ENCODE measurements at places on chromosomes 6 and 20. TPM values are rescaled to one million over a fixed set of nuclear protein-coding genes. Genes with fewer than 3 reads are reported as not detected.

Gene ZC2HC1B
- not detected for total RNA-seq

Gene EPPIN
- total RNA-seq, result not detected

Gene PXDC1
- 65.1 TPM for total RNA-seq

Gene ENPP4
- 15.7 TPM for total RNA-seq

Gene CDH22
- not detected for total RNA-seq

DNA sequence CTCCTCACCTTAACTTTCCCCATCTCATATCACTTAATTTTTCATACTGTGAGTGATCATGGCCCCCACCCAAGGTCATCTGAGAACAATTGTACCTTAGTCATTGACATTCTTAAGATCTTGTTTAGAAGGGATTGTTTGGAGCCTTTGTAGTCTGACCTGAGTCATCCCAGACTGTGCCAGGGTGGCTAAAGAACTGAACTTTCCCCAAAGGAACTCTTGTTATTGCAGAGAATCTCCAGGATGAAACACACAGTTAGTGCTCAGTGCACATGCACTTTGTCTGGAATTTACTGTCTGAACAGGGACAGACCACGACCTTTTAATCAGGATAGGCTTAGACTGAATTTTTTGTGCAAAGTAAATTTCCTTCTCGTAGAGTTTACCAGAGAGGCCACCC lies 112.6 kb upstream of the CCN2 start:
- no peaks in the 10 kb centered on the region for H3K36me3 ChIP-seq
- no peak overlapping the region for H3K27ac ChIP-seq
- no peak for DNase-seq
- H3K27me3 ChIP-seq, result no peaks in the 10 kb centered on the region

DNA sequence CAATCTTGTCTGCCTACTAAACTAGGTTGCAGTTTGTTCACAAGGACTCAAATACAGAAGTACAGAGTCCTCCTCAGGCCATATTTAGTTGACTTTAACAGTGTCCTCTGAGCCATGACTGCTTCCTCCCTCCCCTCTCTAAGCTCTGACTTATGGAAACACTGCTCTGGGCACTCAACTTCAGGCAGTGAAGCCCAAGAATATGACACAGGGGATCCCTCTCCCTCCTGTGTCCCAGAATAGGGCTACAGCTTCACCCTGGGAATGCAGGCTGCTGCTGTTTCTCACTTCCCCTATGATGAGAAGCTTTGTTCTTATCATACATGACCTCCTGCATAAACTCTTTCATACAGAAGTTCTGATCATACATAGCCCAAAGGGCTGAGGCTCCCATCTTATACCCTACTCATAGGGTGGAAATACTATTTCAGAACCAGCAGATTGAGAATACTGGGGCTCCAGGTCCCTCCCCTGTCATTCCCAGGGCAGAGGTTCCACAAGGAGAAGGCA lies 97.3 kb upstream of the UST start:
- no peaks in the 10 kb centered on the region for H3K27me3 ChIP-seq
- no peaks in the 10 kb centered on the region for H3K36me3 ChIP-seq
- no peak for DNase-seq
- peaks cover 2% of the 10 kb centered on the region for H3K4me1 ChIP-seq
- no peak overlapping the region for H3K4me3 ChIP-seq

- H3K36me3 ChIP-seq, result no peaks in the 10 kb centered on the region
- no peaks in the 10 kb centered on the region for H3K27me3 ChIP-seq
- no peak overlapping the region for H3K27ac ChIP-seq
- no peak for DNase-seq
- H3K4me1 ChIP-seq, result no peaks in the 10 kb centered on the region
- no peak overlapping the region for H3K4me3 ChIP-seq
These were observed 283.9 kb downstream of the FOXC1 start for GRCh38 chr6:1893470-1894130.

All from transverse colon (tissue), 4 donors.